HEK293T (cell line): ENCODE measurements at places on chromosomes 11 and 22.
A peak's percentile ranks its signal among the peaks of the same experiment; 100 is the strongest.

DNA sequence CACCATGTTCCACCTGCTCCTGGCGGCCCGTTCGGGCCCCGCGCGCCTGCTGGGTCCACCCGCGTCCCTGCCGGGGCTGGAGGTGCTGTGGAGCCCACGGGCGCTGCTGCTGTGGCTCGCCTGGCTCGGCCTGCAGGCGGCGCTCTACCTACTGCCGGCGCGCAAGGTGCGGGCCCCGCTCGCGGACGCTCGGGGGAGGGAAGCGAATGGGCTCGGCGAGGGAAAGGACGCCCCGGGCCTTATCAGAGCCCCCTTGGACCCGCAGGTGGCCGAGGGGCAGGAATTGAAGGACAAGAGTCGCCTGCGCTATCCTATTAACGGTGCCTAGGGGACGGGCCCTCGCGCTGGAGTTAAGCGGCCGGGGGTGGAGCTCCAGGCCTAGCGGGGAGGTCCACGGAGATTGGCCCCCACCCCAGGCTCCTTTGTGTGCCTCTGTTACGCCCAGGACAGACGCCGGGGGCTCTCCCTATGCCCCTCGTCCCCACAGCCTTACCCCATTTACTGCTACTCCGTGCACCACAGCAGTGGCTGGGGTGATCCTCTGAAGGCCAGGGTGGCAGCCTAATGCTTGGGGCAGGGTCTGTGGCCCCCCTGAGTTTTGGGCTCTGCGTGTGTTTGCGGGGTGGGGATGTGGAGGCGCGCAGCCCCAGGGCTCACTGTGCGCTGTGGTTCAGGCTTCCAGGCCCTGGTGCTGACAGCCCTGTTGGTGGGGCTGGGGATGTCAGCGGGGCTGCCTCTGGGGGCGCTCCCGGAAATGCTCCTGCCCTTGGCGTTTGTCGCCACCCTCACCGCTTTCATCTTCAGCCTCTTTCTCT, 1.1 kb downstream of the TM7SF2 start:
- DNase-seq = peak; percentile 64

GRCh38 chr22:31206896-31207687, 5.0 kb upstream of the LIMK2 start:
- no peak for DNase-seq

- no peak for DNase-seq
These were observed 33.8 kb upstream of the OR9G4 start for GRCh38 chr11:56782167-56782847.

GRCh38 chr22:45328822-45329529, 19.2 kb downstream of the FAM118A start:
- DNase-seq = no peak

- DNase-seq = peak; percentile 81
These were observed at the start of gene RHOG for GRCh38 chr11:3840870-3841425. Gene RHOG, minus strand, starts transcription at chr11:3840959. Its CDS starts 12,821 bp downstream, at chr11:3828138.

- DNase-seq = no peak
These were observed 812.9 kb downstream of the JRKL start for GRCh38 chr11:97202613-97203292.
